SJSA1 (cell line): ENCODE measurements at places on chromosomes 3 and 15.

DNA sequence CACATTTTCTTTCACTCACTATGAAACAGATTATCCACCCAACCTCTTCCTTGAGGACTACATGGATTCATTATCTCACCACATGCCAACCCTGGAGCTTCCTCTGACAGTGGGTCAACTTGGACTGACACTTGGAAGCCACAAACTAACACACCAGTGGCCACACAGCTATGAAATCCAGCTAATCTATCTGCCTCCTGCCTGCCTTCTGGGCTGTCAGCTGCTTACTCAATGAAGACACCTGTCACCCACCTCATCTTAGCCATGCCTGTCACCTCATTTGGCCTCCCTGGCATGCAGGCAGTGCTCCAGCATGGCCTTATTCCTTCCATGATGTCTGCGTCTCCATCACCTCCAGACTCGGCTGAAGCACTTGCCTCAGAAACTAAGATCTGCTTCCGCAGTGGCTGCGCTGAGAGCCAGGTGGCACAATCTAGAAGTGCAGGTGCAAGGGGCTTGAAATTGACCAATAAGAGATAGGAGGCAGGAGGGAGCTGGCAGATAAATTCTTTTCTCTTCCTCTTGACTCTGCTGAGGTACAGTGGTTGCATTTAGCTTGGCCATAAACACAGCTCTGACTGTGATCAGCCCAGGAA, 105.2 kb upstream of the RNF7 start:
- DNase-seq, result no peak

DNA sequence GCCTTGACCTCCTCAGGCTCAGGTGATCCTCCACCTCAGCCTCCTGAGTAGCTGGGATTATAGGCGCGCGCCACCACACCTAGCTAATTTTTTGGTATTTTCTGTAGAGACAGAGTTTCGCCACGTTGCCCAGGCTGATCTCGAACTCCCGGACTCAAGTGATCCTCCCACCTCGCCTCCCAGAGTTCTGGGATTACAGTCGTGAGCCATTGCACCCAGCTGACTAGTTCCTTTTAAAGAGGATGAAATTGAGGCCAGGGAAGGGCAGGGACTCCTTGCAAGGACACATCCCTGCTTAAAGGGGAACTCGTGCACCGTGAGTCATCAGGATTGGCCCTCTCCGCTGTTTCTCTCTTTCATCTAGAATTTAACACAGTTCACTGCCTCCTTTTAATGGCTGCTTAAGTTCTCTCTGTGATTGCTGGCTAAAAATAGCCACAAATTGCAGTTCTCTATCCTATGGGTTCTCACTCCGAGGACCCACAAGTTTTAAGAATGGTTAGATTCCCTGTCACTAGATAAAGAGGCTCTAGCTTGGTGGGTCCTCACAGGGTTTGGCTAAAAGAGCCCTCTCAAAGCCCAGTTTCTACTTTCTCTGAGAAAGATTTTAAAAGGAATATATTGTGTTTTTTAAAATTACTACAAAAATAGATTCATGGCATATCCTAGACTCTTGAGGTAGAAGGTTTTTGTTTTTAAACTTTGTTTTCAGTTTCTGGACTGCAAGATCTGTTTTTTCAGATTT, 1.4 kb downstream of the CRTAP start:
- DNase-seq, result peak; percentile 75

DNA sequence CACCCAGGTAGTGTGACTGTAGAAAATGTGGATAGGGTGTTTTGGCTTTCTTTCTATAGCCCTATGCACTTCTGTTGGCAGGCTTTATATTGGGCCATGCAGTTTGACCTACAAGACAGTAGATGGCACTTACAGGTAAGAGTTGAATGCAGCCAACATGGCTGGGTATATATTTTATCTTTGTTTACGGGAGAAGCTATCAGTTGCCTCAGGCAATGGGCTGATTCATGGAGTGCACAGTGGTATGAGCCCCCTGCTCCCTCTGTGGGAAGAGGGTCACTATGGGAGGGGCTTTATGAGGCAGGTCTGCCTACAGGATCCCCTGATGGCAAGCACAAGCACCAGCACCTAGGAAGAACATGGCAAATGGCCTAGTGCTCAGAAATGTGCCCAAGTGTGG, 301.2 kb upstream of the CDIN1 start:
- no peak for DNase-seq

DNA sequence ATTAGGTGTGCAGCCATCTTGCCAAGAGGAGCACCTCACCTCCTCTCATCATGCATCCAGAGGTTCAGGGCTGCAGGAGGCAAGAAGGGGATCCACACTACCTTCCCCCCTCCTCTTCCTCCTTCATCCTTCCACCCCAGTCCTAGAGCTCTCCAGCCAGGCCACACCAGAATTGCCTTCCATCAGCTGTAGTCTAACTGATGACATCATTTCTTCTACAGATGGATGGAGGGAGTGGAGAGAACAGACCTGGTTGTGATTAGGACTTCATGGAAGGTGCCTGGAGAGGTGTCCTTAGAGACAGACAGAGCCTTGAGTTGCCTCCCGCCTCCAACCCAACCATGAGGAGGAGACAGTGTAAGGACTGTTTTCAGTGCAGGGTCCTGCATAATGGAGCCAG, 14.9 kb downstream of the SEMA5B start:
- DNase-seq, result no peak

- no peak for DNase-seq
These were observed 337.6 kb downstream of the THSD4 start for GRCh38 chr15:71452893-71453292.

GRCh38 chr3:106403371-106404145, 534.7 kb upstream of the CBLB start:
- DNase-seq, result no peak

- DNase-seq, result no peak
These were observed 56.9 kb upstream of the CGNL1 start for GRCh38 chr15:57319226-57319918.

GRCh38 chr3:37126856-37127255, 47.5 kb downstream of the LRRFIP2 start:
- no peak for DNase-seq

DNA sequence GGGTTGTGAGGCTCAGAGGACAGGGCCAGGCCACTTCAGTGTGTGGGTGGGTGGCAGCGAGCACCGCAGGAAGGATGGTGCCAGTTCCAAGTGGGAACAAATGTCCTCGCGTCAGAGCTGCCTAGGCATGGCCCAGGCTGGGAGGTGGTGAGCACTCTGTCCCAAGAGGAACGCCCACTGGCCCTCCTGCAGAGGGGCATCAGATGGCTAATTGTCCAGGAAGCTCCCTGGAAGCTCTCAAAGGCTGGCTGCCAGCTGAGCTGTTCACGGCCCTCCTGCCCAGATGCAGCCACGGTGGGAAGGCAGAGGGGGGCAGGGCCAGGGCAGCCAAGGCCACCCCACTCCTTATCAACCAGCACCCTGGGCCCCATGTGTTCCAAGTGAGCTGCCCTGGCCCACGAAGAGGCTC, 55.2 kb downstream of the IQSEC1 start:
- DNase-seq, result no peak

DNA sequence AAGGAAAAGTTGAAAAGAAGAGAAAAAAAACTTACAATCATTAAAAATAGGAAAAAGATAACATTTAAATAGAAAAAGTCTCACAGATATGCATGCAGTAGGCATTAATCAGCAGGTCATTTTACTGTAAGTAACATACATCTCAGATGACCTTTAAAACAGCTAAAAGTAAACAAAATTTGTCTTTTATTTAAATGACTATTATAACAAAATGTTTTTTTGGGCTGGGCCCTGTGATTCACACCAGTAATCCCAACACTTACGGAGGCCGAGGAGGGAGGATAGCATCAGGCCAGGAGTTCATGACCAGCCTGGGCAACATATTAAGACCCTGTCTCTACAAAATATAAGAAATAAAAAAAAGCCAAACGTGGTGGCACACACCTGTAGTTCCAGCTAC, 14.7 kb downstream of the IQGAP1 start:
- no peak for DNase-seq

- peak; percentile 18 for DNase-seq
These were observed 25.7 kb downstream of the EEFSEC start for GRCh38 chr3:128178782-128179483.
